ENCODE measurements at places on chromosomes 5 and 9. TPM values are rescaled to one million over a fixed set of nuclear protein-coding genes. Genes with fewer than 3 reads are reported as not detected.

The IL4 gene
- total RNA-seq = not detected

GRCh38 chr5:78597974-78598371 lies 50.6 kb downstream of the LHFPL2 start:
- H3K36me3 ChIP-seq = no peaks in the 10 kb centered on the region
- no peaks in the 10 kb centered on the region for H3K27me3 ChIP-seq
- H3K4me3 ChIP-seq = no peak overlapping the region
- no peak overlapping the region for H3K27ac ChIP-seq

- no peaks in the 10 kb centered on the region for H3K36me3 ChIP-seq
- peaks cover 9% of the 10 kb centered on the region for H3K4me1 ChIP-seq
- DNase-seq = no peak
- H3K27ac ChIP-seq = no peak overlapping the region
Measured at GRCh38 chr5:6584727-6585126, 48.1 kb downstream of the NSUN2 start.

GRCh38 chr5:119340597-119341218 lies 15.1 kb upstream of the TNFAIP8 start:
- H3K4me1 ChIP-seq = peaks cover 3% of the 10 kb centered on the region
- DNase-seq = no peak
- H3K27me3 ChIP-seq = no peaks in the 10 kb centered on the region
- H3K4me3 ChIP-seq = no peak overlapping the region
- no peak overlapping the region for H3K27ac ChIP-seq

The TIFAB gene
- 0.05 TPM for total RNA-seq

DNA sequence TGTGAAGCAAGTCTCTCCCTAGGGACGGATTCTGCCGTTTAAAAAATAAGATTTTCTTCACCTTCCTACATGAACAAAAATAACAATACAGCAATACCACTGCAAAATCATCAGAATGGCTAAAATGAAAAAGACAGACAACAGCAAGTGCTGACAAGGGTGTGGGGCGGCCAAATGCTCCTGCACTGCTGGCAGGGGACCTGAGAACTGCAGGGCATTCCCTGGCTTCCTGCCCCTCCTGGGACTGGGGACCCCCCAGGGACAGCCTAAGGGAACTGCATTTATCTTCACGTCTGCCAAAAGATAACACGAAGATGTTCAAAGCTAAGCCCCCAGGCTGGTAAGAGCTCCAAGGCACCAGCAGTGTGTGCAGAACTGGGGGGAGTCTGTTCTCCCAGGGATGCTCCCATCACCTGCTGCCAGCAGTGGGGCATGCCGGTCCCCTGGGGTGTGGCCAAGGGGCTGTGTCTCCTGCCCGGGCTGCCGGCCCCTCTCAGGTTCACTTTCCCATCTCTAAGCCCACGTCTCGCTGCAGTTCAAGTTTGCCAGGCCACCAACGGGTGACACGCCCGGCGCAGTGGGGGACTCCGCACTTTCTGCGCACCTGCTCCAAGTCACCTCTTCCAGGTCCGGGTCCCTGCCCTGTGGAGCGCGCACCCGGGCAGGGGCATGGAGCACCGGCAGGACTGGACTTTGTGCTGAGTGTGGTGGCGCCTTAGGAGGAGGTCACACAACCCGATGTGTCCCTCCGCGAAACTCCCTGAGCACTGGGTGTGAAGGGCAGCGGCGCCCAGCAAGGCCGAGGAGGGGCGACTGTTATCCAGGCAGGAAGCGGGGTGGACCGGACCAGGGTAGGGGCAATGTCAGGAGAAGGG lies 4.5 kb upstream of the EGFL7 start:
- no peaks in the 10 kb centered on the region for H3K36me3 ChIP-seq
- DNase-seq = no peak
- H3K27ac ChIP-seq = no peak overlapping the region
- H3K4me1 ChIP-seq = no peaks in the 10 kb centered on the region

DNA sequence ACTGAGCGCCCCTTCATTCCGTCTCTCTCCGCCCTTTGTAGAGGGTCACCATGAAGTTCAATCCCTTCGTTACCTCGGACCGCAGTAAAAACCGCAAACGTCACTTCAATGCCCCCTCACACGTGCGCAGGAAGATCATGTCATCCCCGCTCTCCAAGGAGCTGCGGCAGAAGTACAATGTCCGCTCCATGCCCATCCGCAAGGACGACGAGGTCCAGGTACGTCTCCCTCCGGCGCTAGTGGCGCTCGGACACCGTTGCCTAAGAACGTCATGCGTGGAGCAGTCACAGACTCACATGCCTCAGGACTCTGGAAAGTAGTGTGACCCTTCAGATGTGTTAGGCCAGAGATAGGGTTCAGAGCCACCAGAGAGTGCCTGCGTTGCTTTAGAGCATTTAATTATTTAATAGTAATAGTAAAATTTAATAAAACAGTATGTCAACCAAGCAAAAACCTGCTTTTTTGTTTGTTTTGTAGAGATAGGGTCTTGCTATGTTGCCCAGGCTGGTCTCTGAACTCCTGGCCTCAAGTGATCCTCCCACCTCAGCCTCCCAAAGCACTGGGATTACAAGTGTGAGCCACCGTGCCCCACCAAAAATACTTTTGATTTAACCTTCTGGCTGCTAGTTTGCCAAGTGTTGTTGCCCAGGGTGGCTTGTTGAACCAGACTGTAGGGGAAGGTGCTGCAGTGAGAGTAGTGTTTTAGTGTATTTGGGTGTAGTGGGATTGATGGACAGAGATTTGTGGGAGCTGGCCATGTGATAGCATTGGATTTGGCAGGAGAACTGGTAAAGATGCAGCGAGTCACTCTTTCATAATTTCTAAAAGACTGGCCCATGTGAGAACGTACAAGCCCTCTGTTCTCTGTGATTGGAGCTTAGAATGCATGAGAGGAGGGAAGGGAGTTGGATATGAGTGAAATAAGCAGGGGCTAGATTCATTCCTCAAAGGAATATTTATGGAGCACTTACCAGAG lies 888 bp downstream of the RPL26L1 start:
- peaks cover 10% of the 10 kb centered on the region for H3K4me1 ChIP-seq
- H3K36me3 ChIP-seq = no peaks in the 10 kb centered on the region
- no peak for DNase-seq
- no peak overlapping the region for H3K27ac ChIP-seq

DNA sequence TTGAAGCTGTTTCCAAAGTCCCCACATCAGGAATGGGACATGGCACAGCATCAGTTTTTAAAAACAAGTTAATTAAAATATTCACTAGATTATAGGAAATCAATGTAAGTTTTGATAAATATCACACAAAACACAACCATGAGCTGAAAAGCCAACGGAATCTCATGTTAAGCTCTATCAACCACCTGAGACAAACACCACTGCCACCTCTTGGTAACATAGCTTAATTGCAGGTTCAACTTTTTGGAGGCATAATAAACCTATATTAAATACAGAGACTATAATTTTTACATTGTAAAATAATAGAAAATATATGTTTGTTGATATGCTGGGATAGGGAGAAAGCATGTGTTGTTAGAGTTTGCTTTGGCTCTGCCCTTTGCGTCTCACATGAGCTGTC lies 126.1 kb downstream of the SV2C start:
- no peak overlapping the region for H3K27ac ChIP-seq
- H3K27me3 ChIP-seq = no peaks in the 10 kb centered on the region
- DNase-seq = no peak
- no peaks in the 10 kb centered on the region for H3K4me1 ChIP-seq

GRCh38 chr5:9622971-9623421 lies 7.2 kb downstream of the TAS2R1 start:
- peaks cover 1% of the 10 kb centered on the region for H3K4me1 ChIP-seq
- H3K4me3 ChIP-seq = no peak overlapping the region
- no peaks in the 10 kb centered on the region for H3K36me3 ChIP-seq
- H3K27ac ChIP-seq = no peak overlapping the region

- DNase-seq = no peak
- peaks cover 8% of the 10 kb centered on the region for H3K4me1 ChIP-seq
- no peak overlapping the region for H3K27ac ChIP-seq
- no peak overlapping the region for H3K4me3 ChIP-seq
Measured at GRCh38 chr5:38529955-38530646, 26.3 kb downstream of the LIFR start.

DNA sequence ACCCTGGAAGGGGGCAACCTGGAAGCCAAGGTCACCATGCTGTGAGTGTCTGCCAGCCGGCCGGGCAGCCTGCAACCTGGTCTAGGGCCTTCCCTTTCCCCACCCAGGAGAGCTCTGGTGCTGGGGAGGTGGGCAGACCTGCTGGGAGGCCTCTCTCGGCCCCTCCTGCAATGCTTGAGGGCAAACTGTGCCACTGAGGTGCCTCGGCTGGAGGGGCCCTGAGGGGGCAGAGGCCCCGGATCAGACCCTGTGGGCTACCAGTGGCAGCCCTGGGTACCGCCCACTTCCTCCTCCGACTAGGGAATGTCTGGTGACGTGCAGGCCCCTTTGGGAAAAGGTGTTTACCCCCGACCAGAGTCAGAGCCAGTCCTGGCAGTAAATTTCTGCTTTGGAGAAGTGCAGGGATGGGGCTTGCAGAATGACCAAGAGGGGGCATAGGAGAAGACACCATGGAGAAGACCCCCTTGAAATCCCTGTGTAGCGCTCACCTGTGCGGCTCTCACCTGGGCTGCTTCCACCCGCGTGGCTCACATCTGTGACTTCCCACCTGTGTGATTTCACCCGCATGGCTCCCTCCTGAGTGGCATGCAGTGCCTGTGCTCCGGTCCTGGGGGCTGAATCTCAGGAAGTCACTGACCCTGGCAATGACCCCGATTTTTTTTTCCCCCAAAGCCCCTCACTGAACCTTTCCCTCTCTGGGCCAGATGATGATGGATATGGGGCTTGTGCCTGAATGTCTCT lies 1.1 kb downstream of the LCN1 start:
- H3K36me3 ChIP-seq = no peaks in the 10 kb centered on the region
- no peaks in the 10 kb centered on the region for H3K4me1 ChIP-seq
- no peaks in the 10 kb centered on the region for H3K27me3 ChIP-seq
- H3K27ac ChIP-seq = no peak overlapping the region
- no peak overlapping the region for H3K4me3 ChIP-seq
- no peak for DNase-seq

DNA sequence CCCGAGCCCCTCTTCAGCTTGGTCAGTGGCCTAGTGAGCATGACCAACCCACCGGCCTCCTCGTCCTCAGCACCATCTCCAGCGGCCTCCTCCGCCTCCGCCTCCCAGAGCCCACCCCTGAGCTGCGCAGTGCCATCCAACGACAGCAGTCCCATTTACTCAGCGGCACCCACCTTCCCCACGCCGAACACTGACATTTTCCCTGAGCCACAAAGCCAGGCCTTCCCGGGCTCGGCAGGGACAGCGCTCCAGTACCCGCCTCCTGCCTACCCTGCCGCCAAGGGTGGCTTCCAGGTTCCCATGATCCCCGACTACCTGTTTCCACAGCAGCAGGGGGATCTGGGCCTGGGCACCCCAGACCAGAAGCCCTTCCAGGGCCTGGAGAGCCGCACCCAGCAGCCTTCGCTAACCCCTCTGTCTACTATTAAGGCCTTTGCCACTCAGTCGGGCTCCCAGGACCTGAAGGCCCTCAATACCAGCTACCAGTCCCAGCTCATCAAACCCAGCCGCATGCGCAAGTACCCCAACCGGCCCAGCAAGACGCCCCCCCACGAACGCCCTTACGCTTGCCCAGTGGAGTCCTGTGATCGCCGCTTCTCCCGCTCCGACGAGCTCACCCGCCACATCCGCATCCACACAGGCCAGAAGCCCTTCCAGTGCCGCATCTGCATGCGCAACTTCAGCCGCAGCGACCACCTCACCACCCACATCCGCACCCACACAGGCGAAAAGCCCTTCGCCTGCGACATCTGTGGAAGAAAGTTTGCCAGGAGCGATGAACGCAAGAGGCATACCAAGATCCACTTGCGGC lies 1.8 kb downstream of the EGR1 start:
- H3K4me1 ChIP-seq = peaks cover 19% of the 10 kb centered on the region
- no peak overlapping the region for H3K27ac ChIP-seq
- DNase-seq = peak; percentile 53
- peak overlapping the region; percentile 50 for H3K4me3 ChIP-seq
- H3K36me3 ChIP-seq = no peaks in the 10 kb centered on the region

- no peak for DNase-seq
- H3K27me3 ChIP-seq = no peaks in the 10 kb centered on the region
- H3K36me3 ChIP-seq = no peaks in the 10 kb centered on the region
- H3K4me1 ChIP-seq = no peaks in the 10 kb centered on the region
- no peak overlapping the region for H3K27ac ChIP-seq
- H3K4me3 ChIP-seq = no peak overlapping the region
Measured at GRCh38 chr5:143533978-143534760, 130.7 kb upstream of the NR3C1 start.

DNA sequence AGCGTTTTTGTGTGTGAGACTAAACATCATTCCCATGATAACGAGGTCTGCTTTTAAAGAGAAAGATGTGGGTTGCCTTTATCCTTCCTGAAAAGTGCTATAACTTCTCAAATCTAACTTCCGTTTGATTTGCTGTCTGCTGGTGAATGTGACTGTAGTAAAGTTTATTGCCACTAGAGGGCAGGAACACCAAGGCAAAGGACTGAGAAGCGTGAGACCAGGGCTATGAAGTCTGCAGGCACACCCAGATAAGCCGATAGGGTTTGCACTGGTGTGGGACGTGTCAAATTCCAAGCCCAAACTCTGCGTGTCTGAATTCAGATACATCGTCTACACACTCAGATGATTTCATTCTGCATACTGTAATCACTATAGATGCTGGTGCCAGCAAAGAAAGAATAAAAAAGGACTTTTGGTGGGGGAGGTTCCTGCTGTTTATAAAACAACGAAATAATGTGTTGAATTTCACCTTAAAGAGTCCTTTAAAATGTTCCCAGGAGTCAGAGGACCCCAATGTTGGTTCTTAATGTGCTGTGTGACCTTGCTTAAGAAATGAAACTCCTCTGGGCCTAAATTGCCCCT lies 87.2 kb downstream of the PTTG1 start:
- no peak overlapping the region for H3K4me3 ChIP-seq
- no peaks in the 10 kb centered on the region for H3K36me3 ChIP-seq
- H3K4me1 ChIP-seq = no peaks in the 10 kb centered on the region
- no peak overlapping the region for H3K27ac ChIP-seq
- H3K27me3 ChIP-seq = no peaks in the 10 kb centered on the region
- peak; percentile 17 for DNase-seq

The PAEP gene
- total RNA-seq = 1.2 TPM
